Spleen (tissue), 13 donors: ENCODE measurements at places on chromosomes 1 and 21.

- DNase-seq, result no peak
Observed at GRCh38 chr1:167674156-167674555, 44.1 kb downstream of the RCSD1 start.

DNA sequence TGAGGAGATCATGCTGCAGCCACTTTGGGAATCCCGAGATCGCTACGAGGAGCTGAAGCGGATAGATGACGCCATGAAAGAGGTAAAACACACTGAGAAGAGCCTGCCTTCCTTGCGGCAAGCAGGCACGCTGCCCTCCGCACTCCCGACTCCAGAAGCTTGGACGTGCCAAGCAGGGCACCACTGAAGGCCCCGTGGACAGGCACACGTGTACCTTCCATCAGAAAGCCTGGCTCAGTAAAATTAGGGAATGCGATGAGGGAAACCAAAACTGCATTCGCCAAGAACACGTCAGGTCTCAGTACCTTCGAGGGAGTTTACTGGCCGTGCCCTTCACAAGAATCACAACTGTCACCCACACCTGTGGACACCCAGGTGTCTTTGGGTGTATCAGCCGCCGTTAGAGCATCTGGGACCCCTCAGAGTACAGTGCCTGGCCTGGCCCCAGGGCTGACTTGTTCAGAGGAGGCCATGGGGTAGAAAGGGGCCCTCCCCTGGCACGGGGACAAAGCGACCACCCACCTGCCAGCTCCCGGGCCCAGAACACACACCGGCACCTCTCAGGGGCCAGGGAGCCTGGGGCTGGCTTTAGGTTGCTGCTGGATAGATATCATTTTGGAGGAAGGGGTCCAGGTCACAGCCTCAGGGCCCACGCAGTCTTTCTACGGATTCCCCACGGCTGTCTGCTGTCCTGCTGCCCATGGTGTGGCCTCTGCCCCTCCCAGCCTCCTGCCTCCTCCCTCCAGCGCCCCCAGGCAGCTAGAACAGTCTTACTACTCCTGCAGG is 108.4 kb downstream of the WDR4 start:
- DNase-seq, result no peak

DNA sequence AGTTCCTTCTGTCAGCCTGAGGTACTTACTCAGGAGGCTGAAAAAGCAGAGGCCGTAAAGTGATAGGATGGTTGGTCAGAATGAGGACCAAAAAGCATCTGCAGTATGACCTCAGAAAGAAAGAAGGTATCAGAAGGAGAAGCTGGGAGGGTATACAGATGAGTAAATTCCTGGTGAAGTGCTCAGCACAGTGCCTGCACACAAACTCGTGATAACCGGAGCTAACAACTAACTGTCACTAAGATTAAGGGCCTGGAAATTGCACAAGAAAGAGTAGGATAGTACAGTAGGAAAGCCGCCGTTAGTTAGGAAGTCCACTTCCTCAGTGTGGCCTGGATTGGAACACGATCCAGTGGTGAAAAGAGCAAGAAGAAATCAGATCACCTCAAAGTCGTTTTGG is 62.6 kb downstream of the VPS26C start:
- DNase-seq, result no peak

GRCh38 chr1:71157151-71157550 is 76.3 kb upstream of the ZRANB2 start:
- DNase-seq, result no peak

DNA sequence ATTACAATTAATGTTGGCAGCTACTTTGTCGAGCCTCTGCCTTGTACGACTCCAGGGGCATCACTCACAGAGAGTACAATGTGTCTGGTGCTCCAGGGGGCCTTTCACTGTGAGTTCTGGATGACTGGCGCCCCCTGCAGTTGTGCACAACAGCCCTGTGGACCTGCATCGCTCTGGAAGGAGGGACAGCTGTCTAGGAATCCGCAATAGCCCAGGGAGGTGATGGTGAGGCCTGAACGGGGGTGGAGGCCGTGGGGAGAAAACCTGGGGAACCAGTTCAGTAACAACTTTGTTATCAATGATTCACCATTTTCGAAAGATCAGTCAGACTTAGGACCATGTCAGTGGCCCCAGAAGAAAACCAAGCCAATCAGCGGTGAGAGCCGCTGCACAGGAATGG is 189.1 kb downstream of the KAZN start:
- DNase-seq, result peak; percentile 28

- DNase-seq, result no peak
Observed at GRCh38 chr1:84598418-84598817, 24.2 kb upstream of the CTBS start.

DNA sequence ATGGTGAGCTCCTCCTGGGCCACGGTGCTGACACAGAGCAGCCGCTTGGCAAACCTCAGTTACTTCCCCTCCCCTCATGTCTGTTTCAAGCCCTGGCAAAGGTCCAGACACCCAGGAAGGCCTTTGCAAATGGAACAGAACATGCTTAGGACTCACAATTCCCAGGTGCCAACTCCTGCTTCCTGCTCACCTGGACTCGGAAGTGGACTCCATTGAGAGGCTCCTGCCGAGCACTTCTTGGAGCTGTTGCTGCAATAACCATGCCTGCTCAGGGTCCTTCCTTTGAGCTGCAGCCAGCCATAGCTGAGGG is 10.7 kb downstream of the DCST2 start:
- no peak for DNase-seq

DNA sequence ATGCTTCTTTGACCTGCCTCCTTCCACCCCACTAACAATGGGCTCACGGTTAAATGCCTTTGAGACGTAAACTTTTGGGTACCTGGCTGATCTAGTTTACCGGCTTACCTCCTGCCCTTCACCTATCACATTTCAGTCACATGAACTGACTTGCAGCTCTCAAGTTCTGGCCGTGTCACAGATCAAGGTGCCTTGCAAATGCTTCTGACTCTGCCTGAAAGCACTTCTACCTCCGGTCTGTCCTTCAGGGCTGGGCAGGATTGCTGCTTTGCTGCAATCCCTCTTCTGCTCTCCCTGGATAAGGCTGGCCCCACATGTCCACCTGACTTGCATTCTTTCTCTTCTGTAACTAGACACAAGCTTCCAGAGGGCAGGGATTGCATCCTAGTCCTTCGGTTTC is 69.0 kb downstream of the GRIK1 start:
- DNase-seq, result no peak

- DNase-seq, result no peak
Observed at GRCh38 chr1:234975122-234975940, 153.3 kb downstream of the TOMM20 start.

DNA sequence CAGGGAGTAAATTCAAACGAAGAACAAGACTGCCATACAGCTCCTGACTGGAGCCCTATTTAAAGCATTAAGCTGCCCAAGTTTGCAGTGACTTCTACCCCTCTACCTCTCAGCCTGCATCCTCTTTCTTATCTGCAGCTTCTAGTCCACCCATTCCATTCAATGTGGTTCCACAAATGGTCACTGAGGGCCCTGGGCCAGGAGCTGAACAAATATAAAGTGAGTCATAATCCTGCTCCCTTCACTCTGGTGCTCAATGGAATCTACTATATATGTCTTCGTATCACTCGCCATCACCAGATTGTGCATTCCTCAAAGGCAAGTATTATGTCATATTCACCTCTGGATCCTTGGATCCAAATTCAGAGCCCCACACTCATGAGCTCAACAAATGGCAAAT is 398.7 kb downstream of the BRINP2 start:
- no peak for DNase-seq

- DNase-seq, result no peak
Observed at GRCh38 chr1:186375929-186376319, 286 bp downstream of the ODR4 start.

GRCh38 chr1:44316231-44316759 is 38.8 kb downstream of the ERI3 start:
- no peak for DNase-seq

DNA sequence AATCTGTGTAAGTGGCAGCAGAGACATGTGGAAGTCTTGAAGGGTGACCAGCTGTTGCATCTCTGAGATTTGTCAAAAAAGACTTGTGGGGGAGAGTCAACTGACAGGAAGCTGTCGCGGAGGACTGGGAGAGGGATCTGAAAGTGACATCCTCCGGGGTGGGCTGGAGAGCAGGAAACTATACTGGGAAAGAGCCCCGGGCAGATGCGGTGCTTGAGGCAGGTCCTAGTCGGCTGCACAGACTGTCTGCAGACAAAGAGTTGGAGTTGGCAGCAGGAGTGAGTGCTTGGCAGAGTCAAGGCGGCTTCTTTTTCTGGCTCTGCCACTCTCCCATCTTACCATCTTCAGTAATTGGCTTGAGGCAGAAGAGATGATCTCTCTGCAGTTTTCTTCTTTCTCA is 294.0 kb upstream of the C1orf87 start:
- DNase-seq, result peak; percentile 67

- no peak for DNase-seq
Observed at GRCh38 chr1:92184632-92185031, 33.1 kb upstream of the C1orf146 start.

GRCh38 chr1:227733751-227734545 is 1.2 kb downstream of the JMJD4 start:
- no peak for DNase-seq

DNA sequence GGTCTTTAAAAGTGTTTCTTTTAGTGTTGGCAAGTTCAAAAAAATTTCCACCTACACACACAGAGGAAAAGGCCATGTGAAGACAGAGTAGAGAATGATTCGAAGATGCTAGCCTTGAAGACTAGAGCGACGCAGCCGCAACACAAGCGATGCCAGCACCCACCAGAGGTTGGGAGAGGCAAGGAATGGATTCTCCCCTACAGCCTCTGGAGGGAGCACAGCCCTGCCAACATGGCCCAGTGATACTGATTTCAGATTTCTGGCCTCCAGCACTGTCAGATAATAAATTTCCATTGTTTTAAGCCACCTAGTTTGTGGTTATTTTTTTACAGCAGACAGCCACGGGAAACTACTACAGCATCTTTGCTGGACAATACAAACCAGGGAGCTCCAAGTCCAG is 6.9 kb upstream of the ADAR start:
- DNase-seq, result no peak

DNA sequence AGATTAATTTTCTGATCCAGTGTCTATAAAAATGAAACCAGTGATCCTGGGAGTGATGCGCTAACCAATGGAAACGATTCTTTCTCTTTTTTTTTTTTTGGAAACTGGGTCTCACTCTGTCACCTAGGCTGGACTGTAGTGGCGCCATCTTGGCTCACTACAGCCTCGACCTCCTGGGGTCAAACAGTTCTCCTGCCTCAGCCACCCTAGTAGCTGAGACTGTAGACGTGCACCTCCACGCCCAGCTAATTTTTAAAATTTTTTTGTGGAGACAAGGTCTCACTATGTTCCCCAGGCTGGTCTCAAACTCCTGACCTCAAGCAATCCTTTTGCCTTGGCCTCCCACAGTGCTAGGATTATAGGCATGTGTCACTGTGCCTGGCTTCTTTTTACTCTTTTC is 3.4 kb upstream of the RCC2 start:
- no peak for DNase-seq

GRCh38 chr1:68129536-68130250 is 79.3 kb upstream of the DIRAS3 start:
- no peak for DNase-seq

DNA sequence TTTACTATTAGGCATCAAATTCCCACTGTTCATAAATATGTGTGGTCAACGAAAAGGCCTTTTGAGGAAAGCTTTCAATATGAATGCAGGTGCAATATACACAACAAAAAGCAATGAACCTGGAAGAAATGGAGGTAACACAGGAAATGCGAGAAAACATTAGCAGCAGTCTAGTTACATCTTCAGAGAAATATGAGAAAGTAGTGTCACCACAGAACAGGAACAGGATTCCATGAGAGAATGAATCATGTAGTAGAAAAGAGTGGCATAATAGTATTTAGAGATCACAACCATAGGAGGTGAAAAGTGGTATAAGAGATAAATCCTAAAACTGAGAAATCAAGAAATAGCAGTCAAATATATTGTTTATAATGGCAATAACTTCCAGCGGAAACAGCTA is 103.7 kb downstream of the AK5 start:
- DNase-seq, result no peak

DNA sequence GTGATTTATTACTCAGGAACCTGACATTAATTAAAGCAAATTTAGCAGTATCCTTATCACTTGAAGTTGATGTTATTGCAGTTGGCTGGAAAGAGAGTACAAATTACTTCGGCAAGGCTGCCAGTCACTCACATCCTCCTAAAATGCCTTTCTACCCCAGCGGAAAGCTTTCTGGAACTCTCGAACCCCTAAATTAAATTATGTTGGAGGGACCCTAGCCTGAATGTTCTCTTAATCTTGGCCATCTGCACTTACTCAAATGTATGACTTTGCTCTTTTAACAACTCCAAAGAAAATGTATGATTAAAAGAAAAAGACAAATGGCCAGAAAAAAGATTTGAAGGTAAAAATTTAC is 242.6 kb upstream of the USP25 start:
- DNase-seq, result no peak

GRCh38 chr21:31557421-31558188 is 101.9 kb upstream of the SOD1 start:
- peak; percentile 76 for DNase-seq

DNA sequence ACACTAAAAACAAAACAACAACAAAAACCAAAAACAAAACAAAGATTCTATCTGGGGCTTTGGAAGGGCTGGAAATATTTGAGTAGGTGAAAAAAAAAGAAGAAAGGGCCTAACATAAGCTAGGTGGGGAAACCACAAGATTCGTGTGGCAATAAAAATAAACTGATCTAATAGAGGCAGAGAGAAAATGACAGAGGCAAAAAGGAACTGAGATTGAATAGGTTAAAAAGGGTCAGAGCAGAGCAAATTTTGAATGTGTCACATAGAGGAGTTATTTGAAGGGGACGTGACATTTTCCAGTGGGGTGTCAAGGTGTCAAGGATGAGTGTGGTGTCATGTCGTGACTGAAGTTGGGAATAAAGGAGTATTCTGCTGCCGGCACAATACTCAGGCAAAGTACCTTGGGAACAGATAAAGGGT is 65.2 kb upstream of the RALGPS2 start:
- DNase-seq, result no peak

DNA sequence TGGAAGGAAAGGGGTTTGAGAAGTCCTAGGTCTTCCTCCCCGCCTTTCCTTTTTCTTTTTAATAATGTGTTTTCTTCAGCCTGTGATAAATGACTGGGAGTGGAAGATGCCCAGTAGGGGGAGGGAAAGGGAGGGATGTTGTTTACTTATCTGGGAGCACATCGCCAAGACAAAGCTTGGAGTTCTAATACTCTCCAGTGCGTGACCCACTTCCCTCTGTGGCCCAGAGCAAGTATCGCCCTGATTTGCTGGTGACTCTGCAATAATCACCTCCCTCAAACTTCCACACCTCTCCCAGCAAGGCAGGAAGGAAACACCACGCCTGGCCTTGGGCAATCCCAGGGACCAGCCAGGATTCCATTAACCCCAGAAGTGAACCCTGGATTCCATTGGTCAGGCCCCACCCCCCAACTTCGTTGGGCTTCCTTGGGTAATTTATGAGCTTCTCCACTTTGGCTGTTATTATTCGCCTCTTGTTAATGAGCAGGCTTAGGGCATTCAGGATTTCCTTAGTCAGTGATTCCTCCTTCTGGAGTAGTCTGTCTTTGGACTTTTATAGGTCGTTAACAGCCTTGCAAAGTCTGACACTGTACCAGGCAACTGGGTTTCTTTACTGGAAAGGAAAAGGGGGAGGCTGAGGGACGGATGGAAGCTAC is 24.3 kb upstream of the GRHL3 start:
- DNase-seq, result no peak

- DNase-seq, result no peak
Observed at GRCh38 chr1:109306832-109307273, at the start of gene MYBPHL. TSS of gene MYBPHL (minus strand) at chr1:109307011. CDS start at chr1:109306991, 20 bp downstream.
